Stimulated activated CD8-positive, alpha-beta memory T cell treated with anti-CD3 and anti-CD28 coated beads, Interleukin-4, amount 100 ng/mL, for 1 hour (primary cell): ENCODE measurements at places on chromosomes 5 and 9.
A peak's percentile ranks its signal among the peaks of the same experiment; 100 is the strongest.

DNA sequence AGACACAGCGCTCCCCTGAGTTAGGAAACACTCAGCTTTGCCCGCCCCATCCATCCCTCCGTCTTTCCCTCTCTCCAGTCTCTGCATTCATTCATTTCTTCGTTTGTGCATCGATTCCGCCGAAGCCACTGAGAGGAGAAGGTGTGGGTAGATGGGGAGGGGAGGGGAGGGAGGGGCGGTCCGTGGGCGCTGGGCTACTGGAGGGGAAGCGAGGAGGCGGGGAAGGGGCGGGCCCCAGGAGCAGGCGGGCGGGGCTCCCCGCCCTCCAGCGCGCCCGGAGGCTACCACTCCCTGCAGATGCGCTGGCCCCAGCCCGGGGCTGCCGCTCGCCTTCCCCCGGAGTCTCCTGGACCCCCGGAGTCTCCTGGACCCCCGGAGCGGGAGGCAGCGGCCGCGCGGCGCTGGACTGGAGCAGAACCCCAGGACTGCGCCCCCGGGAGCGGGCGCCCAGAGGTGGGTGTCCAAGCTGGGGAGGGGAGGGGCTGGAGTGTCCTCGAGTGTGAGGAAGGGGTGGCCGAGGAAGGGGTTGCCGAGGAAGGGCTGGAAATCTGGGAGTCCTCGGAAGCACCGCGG lies 159.5 kb downstream of the C9orf152 start:
- peak; percentile 42 for DNase-seq

GRCh38 chr5:81756016-81756415 lies 5.1 kb upstream of the SSBP2 start:
- DNase-seq, result no peak

DNA sequence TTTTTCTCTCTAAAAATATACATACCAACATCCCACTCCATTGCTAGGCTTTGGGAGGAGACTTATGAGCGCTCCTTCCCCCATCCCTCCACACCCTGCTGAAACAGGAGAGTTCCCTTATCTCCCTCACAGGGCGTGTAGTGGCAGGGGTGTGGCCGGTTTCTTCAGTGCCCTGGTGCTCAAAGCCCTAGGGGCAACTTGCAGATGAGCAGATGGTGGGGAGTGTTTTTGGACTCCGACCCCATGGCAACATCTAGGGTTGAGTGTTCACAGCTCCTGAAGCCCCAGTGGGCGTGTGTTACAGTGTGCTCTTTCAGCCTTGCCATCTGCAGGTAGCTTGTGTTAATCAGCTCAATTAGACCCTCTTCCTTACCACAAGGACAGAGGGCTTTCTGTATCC lies 409.5 kb downstream of the MAT2B start:
- DNase-seq, result no peak

DNA sequence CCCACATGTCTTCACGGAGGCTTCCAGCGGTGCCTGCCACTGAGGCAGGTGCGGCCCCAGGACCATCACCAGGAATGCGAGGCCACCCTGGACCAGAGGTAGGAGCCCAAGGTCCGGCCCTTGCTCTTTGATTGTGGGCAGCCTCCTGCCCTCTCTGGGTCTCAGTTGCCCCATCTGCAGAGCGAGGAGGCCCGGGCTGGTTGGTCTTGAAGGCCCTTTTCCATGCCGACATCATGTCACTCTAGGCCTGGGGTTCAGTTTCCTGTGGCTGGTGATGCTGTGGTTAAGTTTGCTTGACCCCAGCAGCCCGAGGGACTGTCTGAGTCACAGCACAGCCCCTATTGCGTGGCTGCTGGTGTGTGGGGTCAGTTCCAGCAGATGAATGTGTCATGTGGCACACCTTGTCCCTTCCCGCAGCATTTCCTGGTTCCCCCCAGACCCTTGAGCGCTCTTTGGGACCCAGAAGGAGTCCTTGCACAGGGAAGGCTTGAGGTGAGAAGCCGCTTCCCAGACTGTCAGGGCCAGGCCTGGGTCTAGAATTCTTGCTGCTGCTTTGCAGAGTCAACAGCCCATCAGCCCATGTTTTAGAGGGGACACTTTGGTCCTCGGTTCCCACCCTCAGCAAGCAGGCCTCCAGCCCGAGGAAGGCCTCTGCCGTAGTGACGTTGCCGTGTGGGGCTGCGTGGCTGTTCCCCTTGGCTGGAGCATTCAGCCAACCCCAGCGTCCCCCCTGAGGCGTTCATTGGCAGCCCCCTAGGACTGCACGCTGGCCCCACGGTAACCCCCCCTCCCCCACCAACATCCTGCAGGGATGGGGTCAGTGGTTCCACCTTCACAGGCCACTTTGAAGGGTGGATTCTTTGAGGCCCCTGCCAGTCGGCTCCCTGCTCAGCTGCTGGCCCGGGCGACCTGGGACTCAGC lies 31.0 kb upstream of the HMCN2 start:
- no peak for DNase-seq

DNA sequence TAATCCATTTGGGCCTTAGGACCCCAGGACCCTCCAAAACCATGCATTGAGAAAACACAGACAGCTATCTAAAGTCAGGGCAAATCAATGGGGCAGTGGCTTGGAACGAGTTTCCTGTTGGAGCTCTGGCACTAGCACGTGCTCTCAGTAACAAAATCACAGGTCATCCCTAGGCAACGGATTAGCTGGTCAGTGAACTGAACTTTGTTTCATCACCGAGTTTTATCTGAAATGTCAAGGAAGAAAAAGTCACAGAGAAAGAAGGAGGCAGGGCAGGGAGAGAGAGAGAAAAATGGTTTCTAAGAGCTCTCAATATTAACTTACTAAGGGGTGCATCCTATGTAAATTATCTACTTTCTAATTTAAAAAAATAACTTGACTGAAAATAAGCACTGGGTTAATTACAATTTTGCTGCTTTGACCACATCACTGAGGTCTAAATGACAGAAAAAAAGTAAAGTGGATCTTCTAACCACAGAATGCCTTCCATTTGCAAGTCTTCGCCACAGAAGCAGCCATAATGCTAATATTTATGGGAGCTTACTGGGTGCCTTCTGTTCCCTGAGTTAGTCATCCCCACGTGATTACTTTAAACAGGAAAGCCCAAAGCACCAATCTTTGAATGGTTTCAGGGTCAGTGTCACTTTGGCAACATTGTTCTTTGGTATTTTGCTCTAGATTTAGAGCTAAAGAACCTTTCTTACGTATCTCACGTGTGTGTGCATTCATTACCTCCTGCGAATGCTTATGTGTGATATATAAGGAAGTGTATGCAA lies 503.9 kb downstream of the RASEF start:
- DNase-seq, result no peak
